ENCODE measurements at places on chromosomes 1 and 21.

- DNase-seq = no peak
Observed at GRCh38 chr21:26194811-26195251, 24.3 kb upstream of the APP start.

- no peak for DNase-seq
Observed at GRCh38 chr1:192235127-192235526, 76.9 kb downstream of the RGS18 start.

DNA sequence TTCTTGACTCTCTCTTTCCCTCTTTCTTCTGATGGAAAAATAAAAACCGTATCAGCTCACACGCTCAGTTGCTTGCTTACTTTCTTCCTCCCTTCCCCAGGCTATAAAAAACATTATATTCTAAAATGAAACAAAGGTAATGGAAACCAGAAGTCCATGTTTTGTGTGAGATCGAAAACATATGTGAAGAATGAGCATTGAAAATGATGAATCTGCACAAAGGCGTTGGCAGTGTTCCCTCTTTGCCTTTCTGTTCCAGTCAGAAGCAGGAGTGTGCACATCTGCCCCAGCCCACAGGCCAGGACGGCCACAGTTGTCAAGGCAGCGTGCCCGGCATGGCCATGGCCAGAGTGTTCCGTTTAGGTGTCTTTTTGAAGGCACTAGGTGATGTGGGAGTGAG, 185.3 kb upstream of the USP24 start:
- DNase-seq = no peak

- no peak for DNase-seq
Observed at GRCh38 chr1:187909382-187909781, 1080.6 kb downstream of the PLA2G4A start.

GRCh38 chr1:21963477-21964217, 13.2 kb upstream of the CELA3B start:
- peak; percentile 85 for DNase-seq

DNA sequence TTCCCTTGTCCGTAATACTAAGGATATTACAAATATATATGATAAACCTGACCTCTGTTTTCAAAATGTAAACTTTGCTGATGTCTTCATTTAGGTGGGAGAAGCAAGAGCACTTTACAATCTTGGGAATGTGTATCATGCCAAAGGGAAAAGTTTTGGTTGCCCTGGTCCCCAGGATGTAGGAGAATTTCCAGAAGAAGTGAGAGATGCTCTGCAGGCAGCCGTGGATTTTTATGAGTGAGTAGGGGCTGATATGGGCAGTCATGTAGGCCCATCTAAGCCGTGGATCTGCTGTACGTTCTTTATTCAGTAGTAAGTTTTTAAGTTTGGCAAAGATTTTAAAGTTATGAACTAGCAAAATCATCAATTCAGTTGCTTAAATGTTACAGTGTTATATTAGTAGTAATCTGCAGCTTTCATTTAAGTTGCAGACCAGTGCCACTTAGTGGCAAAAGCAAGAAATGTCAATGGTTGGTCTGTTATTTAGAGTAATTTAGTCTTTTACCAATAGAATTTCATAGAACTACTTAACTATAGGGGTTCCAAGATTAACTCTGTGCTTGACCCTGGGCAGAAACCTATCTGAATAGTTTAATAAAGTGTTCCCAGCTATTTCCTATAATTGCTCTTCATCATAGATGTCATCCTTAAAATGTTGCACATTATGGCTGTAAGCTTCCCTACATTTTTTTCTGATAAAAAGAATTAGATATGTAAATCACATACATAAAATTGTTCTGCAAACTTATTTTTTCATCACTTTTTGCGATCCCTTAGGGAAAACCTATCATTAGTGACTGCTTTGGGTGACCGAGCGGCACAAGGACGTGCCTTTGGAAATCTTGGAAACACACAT, 21.3 kb downstream of the GPSM2 start:
- no peak for DNase-seq

DNA sequence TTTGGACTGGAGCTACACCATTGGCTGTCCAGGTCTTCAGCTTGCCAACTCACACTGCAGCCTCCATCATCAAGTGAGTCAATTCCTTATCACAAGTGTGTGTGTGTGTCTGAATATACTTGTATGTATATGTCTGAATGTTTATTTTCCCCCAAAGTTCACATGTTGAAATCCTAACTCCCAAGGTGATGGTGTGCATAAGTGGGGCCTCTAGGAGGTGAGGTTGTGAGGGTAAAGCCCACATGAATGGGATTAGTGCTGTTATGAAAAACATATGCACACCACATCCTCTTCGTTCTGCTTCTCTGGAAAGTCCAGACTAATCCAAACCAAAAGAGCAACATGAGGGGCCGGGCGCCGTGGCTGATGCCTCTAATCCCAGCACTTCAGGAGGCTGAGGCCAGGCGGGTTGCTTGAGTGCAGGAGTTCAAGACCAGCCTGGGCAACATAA, 48.7 kb upstream of the LBR start:
- no peak for DNase-seq

GRCh38 chr21:26847002-26847401, 1.8 kb upstream of the ADAMTS1 start:
- DNase-seq = no peak

- DNase-seq = no peak
Observed at GRCh38 chr1:161511018-161511755, 5.9 kb downstream of the FCGR2A start.

DNA sequence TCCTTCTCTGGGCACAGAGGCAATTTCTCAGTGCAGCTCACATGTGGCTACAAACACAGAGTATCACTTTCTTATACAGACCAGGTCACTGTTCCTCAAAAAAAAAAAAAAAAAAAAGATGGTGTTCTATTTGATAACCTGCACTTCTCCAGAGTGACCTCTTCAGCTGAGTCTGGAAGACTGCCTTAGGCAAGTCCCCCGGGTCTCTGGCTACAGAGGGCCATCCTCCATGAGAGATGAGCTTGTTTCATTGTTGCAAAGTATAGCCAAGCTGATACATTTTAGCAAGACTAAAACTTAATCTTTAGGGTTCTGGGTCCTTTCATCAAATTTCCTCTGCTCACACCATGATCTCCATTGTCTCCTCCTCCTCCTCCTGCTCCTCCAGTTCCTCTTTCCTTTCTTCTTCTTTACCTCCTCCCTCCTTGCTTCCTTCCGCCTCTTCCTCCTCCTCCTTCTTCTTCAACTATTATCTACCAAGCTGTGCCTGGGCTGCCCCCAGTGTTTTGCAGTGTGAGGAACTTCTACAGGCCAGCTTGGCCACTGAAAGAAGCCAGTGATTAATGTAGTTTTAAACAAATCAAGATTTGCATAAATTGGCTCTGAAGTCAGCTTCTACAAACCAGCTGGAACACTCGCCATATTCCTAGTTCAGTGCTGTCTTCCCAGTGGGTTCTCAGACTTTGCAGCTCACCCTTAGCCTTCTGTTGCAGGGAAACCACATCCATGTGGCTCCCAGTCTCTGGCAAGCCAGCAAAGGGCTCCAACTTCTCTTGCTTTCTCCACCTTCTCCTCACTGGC, 139.4 kb downstream of the RUNX1 start:
- DNase-seq = no peak

GRCh38 chr1:86861424-86861823, 52.5 kb downstream of the SELENOF start:
- no peak for DNase-seq

GRCh38 chr1:79716447-79716846, 709.9 kb upstream of the ADGRL4 start:
- DNase-seq = no peak

GRCh38 chr1:45945426-45945825, 142.0 kb downstream of the MAST2 start:
- no peak for DNase-seq

GRCh38 chr1:172136925-172137324, 283.6 kb upstream of the C1orf105 start:
- no peak for DNase-seq

- DNase-seq = no peak
Observed at GRCh38 chr21:34878940-34879339, 170.2 kb downstream of the RUNX1 start.

DNA sequence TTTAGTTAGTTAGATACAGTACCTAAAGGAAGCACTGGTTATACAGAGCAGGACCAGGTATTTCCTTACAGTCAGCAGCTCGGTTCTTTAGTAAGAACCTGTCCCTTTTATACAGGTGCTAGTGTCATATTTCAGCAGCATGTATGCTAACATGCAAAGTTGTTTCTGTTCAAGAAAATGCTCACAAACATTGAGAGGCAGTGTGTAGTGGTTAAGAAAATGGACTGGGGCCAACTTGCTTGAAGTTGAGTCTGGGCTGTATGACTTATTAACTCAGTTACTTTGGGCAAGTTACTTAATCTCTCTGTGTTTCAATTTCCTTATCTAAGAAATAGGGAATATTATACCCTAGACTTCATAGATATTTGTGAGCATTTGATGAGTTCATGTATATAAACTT, 31.1 kb downstream of the AK4 start:
- no peak for DNase-seq

- no peak for DNase-seq
Observed at GRCh38 chr1:68010543-68010942, 39.9 kb downstream of the DIRAS3 start.

- no peak for DNase-seq
Observed at GRCh38 chr21:38913120-38913892, 107.6 kb downstream of the ETS2 start.

GRCh38 chr1:2352341-2352896, 38.9 kb downstream of the MORN1 start:
- no peak for DNase-seq

- no peak for DNase-seq
Observed at GRCh38 chr21:32347351-32347750, 45.5 kb downstream of the URB1 start.

- DNase-seq = no peak
Observed at GRCh38 chr1:50452700-50453099, 29.5 kb upstream of the DMRTA2 start.
